Type B pancreatic cell (in vitro differentiated cells): ENCODE measurements at places on chromosomes 3 and 15. TPM values are rescaled to one million over a fixed set of nuclear protein-coding genes. Genes with fewer than 3 reads are reported as not detected.

Gene PIERCE2
- total RNA-seq: 2.1 and 2.3 TPM in 2 replicates

Gene IP6K1
- total RNA-seq: 40.3 and 42.5 TPM in 2 replicates

Gene UPK1B
- total RNA-seq: 49.2 and 105 TPM in 2 replicates

Gene NCEH1
- total RNA-seq: 7.0 and 9.0 TPM in 2 replicates

DNA sequence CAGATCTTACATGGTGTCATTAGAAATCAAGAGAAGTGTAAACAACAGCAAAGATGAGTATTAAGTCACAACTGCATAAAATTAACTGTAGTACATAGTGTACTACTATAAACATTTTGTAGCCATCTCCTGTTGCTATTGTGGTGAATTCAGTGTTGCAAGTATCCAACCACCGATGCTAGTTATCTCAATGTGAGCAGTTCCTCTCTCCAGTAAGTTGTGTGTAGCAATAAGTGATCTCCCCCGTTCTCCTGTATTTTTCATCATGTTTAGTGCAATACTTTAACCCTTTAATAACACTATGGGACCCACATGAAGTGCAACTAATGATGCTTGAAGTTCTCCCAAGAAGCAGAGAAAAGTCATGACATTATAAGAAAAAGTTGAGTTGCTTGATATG lies 264.7 kb upstream of the KCNH8 start:
- no peak overlapping the region for H3K4me3 ChIP-seq
- H3K27me3 ChIP-seq: no peaks in the 10 kb centered on the region
- H3K4me1 ChIP-seq: no peaks in the 10 kb centered on the region
- no peak overlapping the region for H3K27ac ChIP-seq
- DNase-seq: no peak

- peak overlapping the region; percentile 39 for H3K27ac ChIP-seq
- H3K27me3 ChIP-seq: peaks cover 29% of the 10 kb centered on the region
- H3K36me3 ChIP-seq: no peaks in the 10 kb centered on the region
These were observed 47.0 kb upstream of the SYNM start for GRCh38 chr15:99057697-99058420.

GRCh38 chr15:72474466-72474911 lies 359 bp downstream of the ARIH1 start:
- peak overlapping the region; percentile 92 for H3K4me3 ChIP-seq
- DNase-seq: no peak
- H3K4me1 ChIP-seq: peaks cover 23% of the 10 kb centered on the region
- H3K27ac ChIP-seq: peak overlapping the region; percentile 100
- no peaks in the 10 kb centered on the region for H3K27me3 ChIP-seq

- no peak for DNase-seq
- peaks cover 3% of the 10 kb centered on the region for H3K4me1 ChIP-seq
- no peak overlapping the region for H3K27ac ChIP-seq
- H3K4me3 ChIP-seq: no peak overlapping the region
- H3K27me3 ChIP-seq: peaks cover 21% of the 10 kb centered on the region
These were observed 3.9 kb upstream of the IREB2 start for GRCh38 chr15:78434134-78434533.
